CD4-positive, alpha-beta T cell treated with Interleukin-6 for 4 hours (primary cell): ENCODE measurements at places on chromosomes 1 and 21.
A peak's percentile ranks its signal among the peaks of the same experiment; 100 is the strongest.

DNA sequence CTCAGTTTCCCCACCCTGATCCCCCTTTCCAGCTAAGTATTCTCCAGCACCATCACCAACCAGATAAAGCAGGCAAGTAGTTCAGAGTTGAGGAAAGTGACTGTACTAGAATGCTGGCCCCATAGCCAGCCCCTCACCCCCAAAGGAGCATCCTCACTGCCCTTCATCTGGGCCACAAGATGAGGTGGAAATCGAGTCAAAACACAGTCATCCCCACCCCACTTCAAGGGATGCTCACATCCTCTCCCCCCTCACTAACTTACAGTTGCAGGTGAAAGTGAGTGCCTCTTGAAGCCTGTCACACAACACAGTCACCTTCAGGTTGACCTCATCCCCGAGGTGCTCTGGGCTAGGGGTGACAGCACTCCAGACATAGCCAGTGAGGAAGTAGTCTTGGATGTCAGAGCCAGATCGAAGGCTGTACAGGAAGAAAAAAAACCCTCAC, 30.4 kb downstream of the PIK3C2B start:
- DNase-seq, result peak; percentile 37

- DNase-seq, result no peak
These were observed 182.7 kb downstream of the KCNH1 start for GRCh38 chr1:210951279-210951678.

DNA sequence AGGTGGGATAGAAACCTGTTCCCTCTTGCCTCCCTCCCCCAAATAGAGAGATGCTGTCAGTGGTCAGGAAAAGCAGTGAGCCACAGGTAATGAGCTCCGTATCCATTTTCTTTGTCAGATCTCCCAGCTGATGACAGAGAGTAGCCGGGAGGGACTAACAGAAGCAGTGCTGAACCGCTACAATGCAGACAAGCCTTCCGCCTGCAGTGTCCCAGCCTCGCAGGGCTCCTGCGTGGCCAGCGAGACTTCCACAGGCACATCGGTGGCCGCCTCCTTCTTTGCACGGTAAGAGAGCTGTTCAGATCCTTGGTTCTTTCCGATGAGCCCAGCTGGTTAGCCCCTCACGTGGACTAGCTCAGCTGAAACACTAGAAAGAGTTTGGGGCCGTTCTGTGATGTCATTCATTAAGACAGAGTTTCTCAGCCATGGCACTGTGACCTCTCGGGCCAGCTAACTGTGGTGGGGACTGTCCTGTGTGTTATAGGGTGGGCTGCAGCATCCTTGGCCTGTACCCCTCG, 264.7 kb downstream of the KIF26B start:
- no peak for DNase-seq

GRCh38 chr1:24948079-24948827, 18.2 kb upstream of the RUNX3 start:
- DNase-seq, result no peak

DNA sequence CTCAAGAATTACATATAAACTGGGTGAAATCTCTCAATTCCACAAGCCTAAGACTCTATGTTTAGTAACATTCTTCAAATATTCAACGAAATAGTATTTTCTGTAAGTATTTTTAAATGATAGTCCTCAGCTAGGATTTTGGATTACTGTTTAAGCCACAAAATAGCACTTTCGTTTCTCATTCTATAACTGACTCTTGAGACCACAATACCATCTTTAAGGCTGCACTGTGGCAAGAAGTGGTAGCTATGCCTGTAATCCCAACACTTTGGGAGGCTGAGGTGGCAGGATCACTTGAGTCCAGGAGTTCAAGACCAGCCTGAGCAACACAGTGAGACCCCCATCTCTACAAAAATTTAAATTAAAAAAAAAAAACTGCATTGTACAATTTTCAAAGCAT, 126.7 kb downstream of the CDC42BPA start:
- no peak for DNase-seq

DNA sequence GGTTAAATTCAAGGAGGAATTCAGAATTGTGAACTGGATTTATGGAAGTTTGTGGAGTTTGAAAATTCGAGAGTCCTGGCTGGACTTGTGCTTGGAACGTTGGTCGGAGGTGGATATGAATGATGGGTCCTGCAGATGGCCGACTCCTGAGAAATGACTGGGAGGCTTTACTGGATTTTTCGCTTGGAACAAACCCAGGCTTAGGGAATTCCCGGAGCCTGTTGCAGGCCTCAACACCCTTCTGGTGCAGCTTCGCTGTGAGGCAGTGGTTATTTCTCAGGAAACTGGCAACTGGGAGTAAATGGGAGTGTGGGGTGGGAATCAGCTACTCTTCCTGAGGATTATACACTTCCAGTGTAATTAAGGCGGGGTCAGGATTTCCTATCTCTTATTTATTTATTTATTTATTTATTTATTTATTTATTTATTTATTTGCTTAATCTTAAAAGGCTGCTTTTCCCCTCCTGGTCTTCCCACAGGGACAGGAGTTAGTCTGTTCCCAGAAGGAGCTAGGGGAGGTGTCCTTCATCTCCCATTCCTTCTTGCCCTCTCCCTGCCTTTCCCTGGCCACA, 21.1 kb downstream of the MAPKAPK2 start:
- DNase-seq, result no peak

DNA sequence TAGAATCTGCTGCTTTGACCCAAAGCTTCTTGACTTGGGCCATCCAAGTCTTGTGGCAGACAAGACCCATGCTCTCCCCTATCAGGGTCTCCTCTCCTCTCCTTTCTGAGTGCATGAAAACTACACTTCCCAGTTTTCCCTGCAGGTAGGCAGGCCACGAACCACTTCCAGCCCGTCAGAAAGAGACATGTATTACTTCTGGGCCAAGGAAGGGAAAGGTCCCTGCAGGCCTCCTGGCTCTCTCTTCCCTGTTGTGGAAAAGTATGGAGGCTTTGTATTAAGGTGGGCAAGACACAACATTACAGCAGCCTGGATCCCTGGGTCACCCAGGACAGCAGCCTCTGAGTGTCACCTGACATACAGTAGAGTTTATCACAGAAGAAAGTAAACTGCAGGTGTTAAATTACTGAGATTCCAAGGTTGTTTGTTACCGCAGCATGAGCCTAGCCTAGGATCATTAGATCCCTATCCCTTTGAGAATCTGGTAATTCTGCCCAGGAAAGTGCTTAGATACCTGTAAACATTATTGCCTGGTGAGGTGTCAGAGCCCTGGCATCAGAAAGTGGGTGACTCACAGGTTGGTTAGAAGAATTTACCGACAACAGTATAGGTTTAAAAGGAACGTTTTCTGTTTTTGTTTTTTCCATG, 717.3 kb downstream of the MATN1 start:
- no peak for DNase-seq

- no peak for DNase-seq
These were observed 115.5 kb downstream of the KCNK2 start for GRCh38 chr1:215198021-215198420.

DNA sequence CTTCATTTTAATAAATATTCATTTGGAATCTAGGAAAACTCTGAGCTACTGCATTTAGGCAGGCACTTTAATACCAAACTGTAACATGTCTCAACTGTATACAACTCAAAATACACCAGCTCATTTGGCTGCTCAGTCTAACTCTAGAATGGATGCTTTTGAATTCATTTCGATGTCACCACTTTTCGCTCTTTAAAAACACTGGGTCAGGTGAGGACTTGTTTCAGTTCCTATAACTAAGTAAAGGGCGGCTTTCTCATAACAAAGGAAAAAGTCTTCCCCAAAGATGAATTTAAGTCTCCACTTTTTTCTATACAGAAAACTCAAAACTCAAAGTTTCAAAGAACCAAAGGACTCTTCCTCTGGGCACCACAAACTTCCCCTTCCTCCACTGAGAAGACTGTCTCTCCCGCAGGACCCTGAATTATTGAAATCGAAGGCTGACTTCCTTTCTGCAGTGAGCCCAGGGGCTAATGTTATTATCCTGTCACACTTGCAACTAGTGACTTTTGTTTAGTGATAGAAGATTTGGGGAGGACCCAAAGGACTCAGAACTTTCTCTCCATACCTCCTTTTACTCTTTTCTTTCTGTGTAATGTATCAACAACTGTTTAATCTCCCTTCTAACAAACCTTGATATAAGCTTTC, 9.7 kb upstream of the DHX9 start:
- no peak for DNase-seq

DNA sequence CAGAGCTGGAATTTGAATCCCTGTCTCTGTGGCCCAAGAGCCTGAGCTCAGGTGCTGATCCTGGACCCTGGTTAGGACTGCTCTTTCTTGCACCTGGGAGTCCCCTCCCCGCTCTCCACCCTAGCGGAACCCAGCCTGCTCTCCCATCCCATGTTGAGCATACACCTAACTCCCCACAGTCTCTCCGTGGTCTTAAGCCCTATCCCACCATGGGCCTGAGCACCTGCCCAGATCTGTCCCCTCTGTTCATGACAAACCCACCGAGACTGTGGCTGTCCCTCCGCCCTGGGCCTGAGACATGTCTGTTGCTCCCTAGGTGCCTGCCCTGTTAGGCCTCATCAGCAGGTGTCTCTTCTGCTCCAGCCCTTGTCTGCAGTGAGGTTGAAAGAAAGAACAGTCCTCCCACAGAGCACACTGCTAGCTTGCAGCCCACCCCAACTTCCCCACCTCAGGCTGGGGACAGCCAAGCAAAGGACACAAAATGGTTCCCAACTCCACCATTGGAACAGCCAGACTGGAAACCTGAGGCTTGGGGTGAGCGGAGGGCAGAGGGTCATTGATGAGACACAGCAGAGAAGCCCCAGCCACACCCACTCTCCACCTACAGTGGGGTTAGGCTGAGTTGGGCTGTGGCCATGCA, 118.5 kb downstream of the MATN1 start:
- DNase-seq, result no peak

DNA sequence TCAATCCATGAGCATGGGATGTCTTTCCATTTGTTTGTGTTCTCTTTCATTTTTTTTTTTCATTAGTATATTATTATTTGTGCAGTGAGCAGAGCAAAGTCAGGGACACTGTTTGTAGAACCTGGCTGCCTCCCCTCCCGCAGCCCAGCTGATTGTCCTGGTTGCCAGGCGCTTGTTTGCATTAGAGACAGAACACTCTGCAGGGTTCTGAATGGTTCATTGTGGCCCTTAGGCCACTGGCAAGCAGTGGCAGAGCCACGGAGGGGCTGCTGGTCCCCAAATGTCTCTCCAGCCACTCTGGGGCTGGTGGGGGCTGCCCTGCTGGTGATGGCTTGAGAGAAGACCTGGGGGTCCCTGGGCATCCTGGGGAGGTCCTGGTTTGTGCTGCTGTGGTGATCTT, 29.0 kb downstream of the ETS2 start:
- DNase-seq, result no peak

- DNase-seq, result no peak
These were observed at the start of gene FNDC7 for GRCh38 chr1:108712606-108713150. FNDC7 (plus strand) TSS chr1:108712908; CDS start chr1:108712934, 26 bp downstream.

GRCh38 chr1:43058545-43059360, 100.1 kb upstream of the SLC2A1 start:
- peak; percentile 26 for DNase-seq

DNA sequence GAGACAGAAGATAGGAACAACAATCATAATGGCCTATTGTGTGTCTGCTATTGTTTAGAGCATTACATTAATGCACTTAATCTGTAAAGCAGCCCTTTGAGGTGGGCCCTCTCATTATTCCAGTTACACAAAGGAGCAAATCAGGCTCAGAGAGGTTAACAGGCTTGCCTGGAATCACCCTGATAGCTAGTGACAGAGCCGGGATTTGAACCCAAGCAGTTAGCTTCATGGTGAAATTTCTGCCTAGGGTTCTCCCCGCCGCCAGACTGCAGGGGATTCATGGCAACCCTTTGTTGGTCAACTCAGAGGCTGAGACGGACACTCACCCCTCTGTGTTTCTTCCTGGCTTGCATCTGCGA, 7.1 kb downstream of the HEYL start:
- DNase-seq, result no peak

GRCh38 chr1:77347646-77348045, 65.8 kb downstream of the AK5 start:
- no peak for DNase-seq

GRCh38 chr1:82346141-82346540, 545.4 kb downstream of the ADGRL2 start:
- DNase-seq, result no peak

- no peak for DNase-seq
These were observed 25.8 kb upstream of the CAPZB start for GRCh38 chr1:19511116-19511515.

GRCh38 chr1:237166593-237167101, 124.7 kb downstream of the RYR2 start:
- DNase-seq, result no peak

DNA sequence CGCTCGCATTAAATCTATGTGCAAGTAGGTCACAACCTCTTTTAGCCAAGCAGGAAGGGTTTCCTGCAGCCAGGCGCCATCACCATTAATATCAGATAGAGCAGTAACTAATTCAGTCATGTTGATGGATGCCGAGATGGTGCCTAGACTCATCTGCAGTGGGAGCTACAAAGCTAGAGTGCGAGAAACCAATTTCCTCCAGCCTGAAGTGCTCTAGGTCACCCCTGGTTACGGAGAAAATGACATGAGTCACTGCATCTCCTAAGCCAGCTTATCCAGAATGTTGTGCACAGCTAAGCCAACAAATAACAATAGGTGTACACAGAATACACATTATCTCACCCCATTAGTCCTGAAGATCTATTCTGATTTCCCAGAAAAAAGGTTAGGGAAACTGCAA, 36.0 kb downstream of the OVAAL start:
- DNase-seq, result no peak

GRCh38 chr1:226308166-226308722, 720 bp downstream of the LIN9 start:
- no peak for DNase-seq

- DNase-seq, result peak; percentile 83
These were observed 896 bp upstream of the DUSP10 start for GRCh38 chr1:221742555-221743415.

GRCh38 chr1:90948301-90948700, 73.5 kb downstream of the ZNF644 start:
- no peak for DNase-seq

- DNase-seq, result peak; percentile 15
These were observed 101.1 kb upstream of the JUN start for GRCh38 chr1:58884706-58885661.

DNA sequence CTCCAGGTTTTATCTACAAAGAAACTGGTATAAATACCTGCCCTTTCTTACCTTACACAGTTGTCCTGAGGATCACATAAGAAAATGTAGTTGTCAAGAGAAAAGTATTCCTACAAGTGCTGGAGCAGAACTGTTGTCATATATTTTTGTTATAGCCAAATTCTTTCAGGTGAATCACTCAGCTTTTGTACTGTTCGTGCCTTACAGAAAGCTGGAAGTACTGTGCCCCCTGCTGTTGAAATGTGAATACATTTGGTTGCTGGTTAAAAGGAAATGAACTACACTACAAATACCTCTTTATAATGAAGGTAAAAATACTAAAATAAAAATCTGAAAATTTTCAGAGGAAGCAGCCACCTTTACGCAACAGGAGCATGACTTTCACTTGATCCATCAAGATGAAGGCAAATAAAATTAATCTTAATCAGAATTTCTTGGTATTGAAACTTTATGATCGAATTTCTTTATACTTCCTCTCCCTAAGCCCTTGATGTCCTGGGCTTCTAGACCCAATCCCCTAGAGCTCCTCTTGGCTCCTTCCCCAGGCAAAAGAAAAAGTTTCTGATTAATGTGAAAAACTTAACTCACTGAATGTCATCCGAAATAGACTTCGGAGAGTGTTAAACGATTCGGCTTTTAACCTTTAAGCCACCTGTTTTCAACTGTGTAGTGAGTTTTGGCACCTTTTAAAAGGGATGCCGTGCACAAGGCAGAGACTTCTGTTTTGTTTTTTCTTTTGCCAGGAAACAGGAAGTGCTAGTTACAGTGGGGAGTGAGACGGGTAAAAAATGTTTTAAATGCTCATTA, 12.5 kb downstream of the CHML start:
- DNase-seq, result peak; percentile 65

GRCh38 chr1:91916811-91917460, 31.0 kb upstream of the TGFBR3 start:
- no peak for DNase-seq

GRCh38 chr1:153942766-153943549, 3.6 kb downstream of the DENND4B start:
- no peak for DNase-seq
